ENCODE measurements at places on chromosomes 2 and 18.

DNA sequence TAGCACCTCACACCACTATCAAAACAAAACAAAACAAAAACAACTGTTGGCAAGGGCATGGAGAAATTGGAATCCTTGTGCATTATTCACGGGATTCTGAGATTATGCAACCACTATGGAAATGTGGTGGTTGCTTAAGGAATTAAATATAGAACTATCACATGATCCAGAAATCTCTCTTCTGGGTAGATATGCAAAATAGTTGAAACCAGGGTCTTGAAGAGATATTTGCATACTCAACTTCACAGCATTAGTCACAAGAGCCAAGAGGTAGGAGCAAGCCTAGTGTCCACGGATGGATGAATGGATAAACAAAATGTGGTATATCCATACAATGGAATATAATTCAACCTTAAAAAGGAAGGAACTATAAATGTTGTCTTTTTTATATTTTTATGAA is 7.0 kb downstream of the TMEM131 start:
- DNase-seq: peak; percentile 44

- DNase-seq: no peak
Measured at GRCh38 chr2:68039317-68039716, 23.5 kb downstream of the C1D start.

GRCh38 chr18:35826477-35826876 is 146.0 kb upstream of the RMP24 start:
- no peak for DNase-seq

- peak; percentile 20 for DNase-seq
Measured at GRCh38 chr2:69538872-69539548, 101.8 kb upstream of the NFU1 start.

DNA sequence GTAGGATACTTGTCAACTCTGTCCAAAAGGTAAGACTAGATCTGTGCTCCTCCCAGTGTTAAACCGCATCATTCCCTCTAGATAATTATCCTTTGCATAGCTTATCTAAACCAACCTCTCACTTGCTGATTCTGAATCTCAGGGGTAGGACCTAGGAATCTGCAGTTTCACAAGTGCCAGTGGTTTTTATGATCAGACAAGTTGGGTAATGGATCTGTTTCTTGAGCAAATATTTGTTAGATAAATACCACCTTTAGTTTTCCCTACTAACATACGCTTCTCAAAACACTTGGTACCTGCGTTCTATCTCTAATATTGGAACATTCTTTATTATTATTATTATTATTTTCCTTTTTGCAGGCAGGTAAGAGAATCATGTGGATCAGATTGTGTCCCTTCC is 439.9 kb downstream of the PTPRM start:
- DNase-seq: no peak

GRCh38 chr2:206158563-206159345 is 490 bp downstream of the NDUFS1 start:
- DNase-seq: peak; percentile 12

GRCh38 chr18:51132256-51132935 is 65.1 kb downstream of the MEX3C start:
- no peak for DNase-seq

GRCh38 chr2:203584784-203585183 is 49.7 kb upstream of the RAPH1 start:
- DNase-seq: peak; percentile 14

DNA sequence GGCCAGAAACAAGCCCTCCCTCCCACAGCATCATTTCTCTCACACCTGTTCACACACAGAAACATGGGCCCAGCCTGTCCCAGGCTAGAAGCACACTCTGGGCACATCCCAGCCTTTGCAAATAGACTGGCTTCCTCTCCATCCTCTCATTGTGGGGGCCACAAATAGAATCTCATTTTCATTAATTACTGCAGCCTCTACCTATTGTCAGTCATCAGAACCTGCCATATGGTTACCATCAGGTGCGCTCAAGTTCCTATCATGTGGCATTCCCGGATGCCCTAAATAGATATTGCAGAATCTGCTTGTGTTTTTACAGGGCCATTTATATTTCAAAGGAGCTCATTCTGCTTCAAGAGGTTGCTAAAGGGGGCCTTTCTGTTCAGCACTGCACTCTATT is 460.7 kb downstream of the BCL11A start:
- DNase-seq: no peak

- DNase-seq: no peak
Measured at GRCh38 chr2:31038385-31038784, 99.9 kb downstream of the GALNT14 start.

GRCh38 chr2:29923110-29923721 is 1.8 kb upstream of the ALK start:
- DNase-seq: peak; percentile 78

DNA sequence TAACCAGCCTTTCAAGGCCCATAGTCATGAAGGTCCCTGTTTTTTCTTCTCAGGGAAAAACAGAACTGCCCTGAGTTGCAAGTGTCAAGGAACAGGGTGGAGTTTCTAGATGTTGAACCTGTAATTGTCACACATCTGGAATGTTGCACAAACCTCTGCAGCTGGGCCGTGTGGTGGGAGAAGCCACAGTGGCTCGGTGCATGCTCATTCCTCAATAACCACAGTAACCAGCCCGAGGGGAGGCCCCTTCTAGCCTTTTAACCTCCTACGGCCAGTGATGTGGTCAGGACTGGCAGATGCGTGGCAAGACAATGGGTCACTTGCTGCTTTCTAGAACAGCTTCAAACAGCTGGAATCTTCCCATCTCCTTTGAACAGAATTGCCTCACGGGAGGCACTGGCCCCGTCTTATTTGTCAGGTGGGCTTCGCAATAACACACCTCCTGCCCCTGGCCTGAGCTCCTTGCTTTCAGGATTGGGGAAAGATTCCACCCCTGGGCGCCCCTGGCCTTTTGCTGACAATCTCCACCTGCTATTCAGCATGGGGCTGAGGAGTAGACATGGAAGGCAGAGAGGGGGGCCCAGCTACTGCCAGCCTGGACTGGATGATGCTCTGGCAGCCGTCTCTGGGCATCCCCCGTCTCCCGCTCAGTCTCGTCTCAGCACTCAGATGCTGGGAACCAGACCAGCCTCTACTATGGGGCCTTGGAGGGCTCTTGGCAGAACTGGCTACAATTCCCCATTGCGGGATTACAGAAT is 102.9 kb downstream of the KLHL29 start:
- DNase-seq: no peak

GRCh38 chr2:61633250-61633649 is 95.1 kb upstream of the XPO1 start:
- DNase-seq: no peak

DNA sequence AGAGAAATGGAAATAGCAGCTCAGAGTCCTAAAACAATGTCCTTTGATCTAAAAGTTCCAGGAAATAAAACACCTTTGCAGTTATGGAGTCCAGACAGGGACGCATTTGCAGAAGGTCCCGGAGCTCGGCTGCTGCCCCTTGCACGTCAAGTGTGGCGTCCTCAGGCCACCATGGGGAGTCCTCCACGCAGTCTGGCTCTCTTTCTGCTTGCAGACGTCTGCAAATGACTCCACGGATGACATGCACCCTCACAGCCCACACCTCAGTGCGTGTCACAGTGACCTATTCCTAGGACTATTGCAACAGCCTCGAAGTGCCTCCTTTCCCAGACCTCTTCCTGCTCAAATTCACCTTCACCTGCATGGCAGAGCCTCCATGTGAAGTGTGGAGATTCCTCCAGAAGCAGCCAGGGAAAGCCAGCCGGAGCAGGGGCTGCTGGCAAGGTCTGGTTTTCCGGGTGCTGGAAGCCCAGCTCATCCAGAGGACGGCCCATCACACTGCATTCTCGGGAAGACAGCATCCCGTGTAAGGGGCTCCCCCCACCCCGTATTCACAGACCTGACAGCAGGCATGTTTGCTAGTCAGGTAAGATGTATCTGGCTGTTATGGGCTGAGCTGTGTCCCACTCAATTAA is 137.7 kb downstream of the ASB1 start:
- no peak for DNase-seq

GRCh38 chr2:10499275-10499907 is 51.3 kb upstream of the ODC1 start:
- DNase-seq: no peak

- no peak for DNase-seq
Measured at GRCh38 chr2:238344035-238344434, 23.7 kb downstream of the TRAF3IP1 start.

- DNase-seq: no peak
Measured at GRCh38 chr2:218031771-218032257, 29.0 kb upstream of the TNS1 start.

DNA sequence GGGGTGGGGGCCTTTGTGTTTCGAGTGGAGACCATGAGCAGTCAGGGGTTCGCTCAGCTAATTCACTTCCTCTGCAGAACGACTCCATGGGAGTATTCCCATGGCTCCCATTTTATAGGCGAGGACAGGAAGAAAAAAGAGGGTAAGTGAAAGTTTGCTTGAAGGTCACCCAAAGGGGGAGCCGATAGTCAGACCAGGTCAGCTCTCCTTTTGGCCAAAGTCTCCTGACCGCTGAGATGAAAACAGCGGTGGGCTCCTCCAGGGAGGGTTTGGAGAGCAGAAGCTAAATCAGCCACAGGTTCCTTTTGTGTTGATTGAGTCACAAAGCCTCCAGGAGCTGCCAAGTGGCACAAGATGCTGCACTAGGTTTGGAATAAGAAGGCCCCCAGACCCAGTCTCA is 34.1 kb upstream of the CTAGE1 start:
- no peak for DNase-seq

- no peak for DNase-seq
Measured at GRCh38 chr2:180607514-180608049, 372.8 kb upstream of the UBE2E3 start.

- peak; percentile 27 for DNase-seq
Measured at GRCh38 chr2:136005462-136006196, 20.2 kb upstream of the DARS1 start.

GRCh38 chr2:16861530-16861929 is 195.9 kb upstream of the CYRIA start:
- DNase-seq: peak; percentile 80

Measured in suppressor macrophage treated with lipopolysaccharide for 4 hours (primary cell).